ENCODE measurements at places on chromosomes 2 and 18.

DNA sequence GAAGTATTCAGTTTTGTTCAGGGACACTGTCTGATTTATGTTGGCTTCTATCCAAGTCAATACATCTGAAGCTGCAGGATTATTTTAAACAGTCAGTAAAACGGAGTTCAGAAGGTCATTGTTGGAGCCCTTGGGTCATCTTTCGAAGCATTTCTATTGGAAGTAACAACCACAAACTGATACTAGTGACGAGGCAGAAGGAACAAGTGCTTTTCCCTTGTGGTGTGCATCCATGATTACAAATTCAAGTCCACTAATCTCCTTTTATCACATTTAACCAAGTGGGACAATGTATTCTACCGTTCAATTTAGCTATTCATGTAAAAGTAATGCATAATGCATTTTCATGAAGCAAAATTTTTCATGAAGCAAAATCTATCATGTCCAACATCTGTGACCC lies 76.9 kb downstream of the CD226 start:
- DNase-seq, result no peak

GRCh38 chr2:98632351-98632750 lies 24.0 kb downstream of the UNC50 start:
- no peak for DNase-seq

DNA sequence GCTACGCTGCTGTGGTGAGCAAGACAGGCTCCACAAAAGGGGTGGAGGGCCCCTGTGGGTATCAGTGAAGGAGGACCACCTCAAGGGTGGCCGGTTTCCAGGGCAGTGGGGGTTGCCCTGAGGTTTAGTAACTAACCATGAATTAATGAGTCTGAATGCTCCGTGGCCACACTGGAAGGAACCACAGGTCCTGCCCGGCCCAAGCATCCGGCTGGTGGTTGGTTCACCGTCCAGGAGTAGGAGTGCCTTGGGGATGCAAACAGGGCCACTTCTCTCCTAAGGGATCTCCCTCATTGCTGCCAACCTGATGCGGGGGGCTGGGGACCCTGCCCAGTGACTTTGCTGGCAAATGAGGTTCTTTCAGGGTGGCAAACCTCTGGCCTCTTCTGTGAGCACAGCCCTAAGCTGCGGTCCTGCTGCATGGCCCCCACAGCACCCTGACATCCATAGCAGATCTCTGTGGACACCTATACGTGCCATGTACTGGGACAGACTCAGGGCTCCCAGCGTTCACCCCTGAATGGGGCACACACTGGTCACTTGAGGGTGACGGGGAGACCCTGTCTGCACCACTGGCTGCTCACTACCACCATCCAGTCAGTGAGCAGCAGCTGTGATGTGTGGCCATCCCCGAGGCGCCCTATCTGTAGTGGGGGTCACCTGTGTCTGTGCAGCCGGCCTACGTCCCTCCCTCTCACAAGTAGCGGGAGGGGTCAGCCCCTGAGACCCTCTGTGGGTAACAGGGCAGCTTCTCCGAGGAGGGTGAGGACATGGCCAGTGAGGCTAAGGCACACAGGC lies 41.6 kb downstream of the HS6ST1 start:
- no peak for DNase-seq

GRCh38 chr2:70258532-70258875 lies 567 bp downstream of the PCYOX1 start:
- DNase-seq, result no peak

DNA sequence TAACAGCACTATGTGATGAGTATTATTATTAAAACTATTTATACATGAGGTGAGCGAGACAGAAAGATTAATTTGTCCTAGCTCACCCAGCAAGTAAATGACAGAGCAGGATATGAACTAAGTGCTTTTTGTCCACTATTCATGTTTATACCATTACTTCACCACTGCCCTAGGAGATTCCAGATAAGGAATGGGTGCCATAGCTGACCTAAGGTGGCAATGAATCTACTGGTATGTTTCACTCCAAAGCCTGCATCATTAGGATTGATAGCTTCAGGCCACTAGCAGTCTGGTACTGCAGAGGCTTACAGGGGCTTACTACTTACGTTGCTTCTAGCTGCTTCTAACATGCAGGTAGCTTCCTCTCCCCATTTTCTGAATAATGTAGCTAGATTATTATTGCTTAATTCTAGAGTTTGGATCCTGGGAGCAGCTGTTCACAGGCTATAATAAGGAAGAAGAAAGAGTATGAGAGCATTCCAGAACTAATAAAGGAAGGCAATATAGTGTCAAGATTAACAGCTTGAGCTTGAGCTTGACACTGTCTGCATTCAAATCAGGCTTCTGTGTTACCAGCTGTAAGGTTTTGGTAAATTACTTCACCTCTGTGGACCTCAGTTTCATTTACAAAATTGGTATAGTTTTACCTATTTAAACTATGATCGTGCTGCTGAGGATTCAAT lies 153.7 kb downstream of the GALNT3 start:
- no peak for DNase-seq

GRCh38 chr18:22985250-22985649 lies 52.1 kb downstream of the RBBP8 start:
- no peak for DNase-seq

GRCh38 chr2:216657086-216657855 lies 24.1 kb downstream of the IGFBP2 start:
- no peak for DNase-seq

DNA sequence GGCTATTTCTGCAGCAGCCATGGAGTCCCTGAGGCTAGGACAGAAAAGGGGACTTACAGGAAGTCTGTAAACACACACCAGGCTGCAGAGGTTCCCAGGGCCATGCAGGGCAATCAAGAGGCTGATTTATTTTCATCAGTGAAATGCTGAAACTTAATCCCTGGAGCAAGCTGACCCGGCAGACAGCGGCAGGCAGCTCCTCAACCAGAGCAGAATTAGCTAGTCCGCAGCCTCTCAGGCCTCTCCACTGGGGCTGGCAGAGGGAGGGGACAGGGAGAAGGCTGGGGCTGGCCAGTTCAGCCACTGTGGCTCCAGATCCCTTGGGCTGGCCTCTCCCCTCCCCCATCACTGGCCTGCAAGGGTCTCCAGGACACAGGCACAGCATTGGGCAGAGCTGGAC lies 136.3 kb downstream of the TNS1 start:
- DNase-seq, result peak; percentile 8

DNA sequence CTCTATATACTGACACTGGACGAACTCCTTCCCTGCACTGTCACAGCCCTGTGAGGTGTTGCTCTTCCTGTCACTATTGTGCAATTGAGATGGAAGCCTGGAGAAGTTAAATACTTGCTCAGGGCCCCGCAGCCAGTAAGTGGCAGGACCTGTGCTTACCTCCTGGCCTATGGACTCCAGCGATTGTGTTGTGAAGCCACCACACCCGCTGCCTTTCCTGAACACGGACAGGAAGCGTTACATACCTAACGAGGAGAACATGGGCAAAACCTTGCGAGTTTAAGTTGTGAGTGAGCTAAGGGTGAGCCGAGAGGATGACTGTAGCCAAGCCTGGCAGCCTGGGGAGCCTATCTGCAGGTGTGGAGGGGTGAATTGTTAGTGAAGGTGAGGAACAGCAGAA lies 26.1 kb downstream of the RAB31 start:
- DNase-seq, result no peak

GRCh38 chr2:144411473-144411872 lies 108.4 kb downstream of the ZEB2 start:
- no peak for DNase-seq

DNA sequence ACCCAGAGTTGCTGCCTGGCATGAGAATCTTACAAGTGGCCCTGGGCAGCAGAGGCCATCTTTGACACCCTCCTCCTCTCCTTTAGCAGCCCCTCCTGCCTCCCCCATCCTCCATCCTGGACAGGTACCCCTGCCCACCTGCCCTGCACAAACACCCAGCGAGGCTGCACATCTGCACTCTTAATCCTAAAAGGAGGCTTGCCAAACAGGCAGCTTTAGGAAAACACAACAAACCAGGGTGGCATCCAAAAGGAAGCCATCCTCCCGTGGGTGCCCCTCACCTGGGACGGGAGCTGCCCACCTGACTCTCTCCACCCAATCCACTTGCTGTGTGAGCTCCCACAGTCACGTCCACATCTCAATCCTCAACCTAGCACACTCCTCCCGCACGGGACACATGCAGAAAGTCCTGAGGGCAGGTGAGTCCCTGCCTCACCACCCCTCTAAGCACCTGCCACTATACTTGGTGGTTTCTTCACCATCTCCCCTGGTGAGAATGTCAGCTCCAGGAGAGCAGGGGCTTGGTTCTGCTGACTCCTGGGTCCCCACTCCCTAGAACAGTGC lies 5.8 kb downstream of the BIN1 start:
- DNase-seq, result no peak

- no peak for DNase-seq
Measured at GRCh38 chr2:148642891-148643416, 1.6 kb upstream of the EPC2 start.

DNA sequence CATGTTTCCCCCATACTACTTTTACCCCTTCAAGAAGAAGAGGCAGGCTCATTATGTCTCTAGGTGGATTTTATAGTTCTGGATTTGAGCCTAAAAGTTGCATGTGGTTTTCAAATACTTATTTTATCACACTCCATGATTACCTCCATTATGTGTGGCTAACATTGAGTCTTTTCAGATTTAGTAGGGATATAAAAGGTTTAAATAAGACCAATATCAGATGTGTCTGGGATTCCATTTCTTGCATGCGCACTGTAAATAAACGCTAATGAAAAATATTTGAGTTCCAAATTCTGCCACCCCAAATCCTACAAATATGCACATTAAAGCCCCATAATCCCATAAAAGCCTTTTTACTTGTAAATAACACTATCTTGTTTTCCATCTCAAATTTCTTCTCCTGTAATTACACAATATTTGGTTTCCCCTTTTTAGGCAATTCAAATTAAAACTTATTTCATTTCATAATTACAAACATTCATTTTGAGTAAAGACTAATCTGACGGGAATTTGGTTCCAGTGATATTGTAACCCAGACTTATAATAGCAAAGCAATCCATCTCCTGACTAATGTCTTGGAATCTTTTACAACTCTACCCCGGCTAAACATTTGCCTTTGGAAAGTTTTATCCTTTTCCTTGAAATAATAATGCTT lies 600.0 kb downstream of the SLC4A3 start:
- no peak for DNase-seq

DNA sequence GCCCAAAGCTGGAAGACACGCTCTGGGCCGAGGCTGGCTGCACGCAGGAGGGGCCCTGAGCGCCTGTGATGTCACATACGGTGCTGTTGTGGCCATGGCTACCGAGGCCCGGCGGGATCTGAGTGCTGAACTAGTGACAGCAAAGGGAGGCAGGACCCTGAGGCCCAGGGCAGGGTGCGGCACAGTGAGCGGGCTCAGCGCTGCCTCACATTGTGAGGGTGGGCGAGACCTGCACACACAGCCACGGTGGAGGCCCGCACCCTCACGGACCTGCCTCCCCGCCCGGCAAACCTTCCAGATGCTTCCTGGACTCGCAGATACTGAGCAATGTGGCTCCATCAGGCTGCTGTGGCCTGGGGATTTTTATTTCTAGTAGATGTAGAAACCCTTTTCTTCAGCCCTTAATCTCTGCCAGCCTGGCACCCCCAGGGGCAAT lies 133.8 kb upstream of the CTDP1 start:
- no peak for DNase-seq

DNA sequence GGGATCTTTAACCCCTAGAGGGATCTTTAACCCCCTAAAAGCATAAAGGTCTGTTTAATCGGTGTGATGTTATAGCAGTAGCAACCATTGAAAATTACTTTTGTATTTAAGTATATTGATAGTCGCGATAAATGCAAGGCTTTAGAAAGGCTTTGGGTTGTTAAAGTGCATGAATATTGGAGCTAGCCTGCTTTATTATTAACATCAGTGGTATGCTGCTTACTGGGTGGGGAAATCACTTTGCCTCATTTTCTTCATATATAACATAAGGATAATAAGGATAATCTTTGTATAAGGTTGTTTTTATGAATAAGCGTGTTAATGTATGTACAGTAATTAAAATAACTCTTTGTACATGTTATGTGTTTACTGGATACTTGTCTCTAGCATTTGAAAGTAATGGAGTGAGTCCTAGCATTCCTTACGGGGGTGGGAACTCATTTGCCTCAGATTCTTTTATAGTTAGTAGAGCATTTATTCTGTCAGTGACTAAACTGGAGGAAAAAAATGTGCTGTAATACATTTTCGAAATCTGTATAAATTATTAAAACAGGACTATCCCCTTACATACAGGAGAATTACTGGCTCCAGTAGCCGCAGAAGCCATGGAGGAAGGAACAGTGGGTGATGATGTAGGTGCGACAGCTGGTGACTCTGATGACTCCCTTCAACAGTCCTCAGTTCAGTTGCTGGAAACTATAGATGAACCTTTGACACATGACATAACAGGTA lies 122.2 kb downstream of the BIRC6 start:
- DNase-seq, result no peak

GRCh38 chr2:40370007-40370395 lies 81.9 kb downstream of the SLC8A1 start:
- DNase-seq, result no peak

DNA sequence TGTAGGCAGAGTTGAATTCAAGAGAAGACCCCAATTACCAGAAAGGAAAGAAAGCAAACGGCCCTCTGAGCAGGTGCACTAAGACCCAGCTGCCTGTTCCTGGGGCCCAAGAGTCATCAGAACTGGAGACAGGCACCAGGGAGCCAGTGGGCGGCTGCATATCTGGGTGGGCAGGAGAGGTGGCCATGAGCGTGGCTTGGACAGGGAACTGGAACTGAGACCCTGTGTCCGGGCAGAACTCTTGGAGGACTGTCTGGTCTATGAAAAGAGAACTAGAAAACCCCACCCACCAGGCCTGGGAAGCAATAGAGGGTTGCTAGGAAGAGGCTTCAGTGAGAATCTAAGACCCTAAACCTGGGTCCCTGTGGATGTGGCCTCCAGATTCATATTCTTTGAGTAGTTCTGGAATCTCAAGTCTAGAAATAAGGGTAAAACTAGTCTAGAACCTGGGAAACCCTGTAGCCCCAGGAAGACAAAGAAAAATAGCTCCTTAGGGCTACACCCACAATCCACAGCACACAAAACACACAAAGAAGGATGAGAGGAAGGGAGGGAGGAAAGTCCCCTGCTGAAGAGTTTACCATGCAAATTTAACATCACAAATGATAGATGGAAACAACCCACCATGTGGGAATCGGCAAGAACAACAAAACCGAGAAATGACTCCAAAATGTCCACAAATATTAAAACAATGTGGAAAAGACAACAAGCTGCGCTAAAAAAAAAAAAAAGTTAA lies 147.0 kb downstream of the HDAC4 start:
- DNase-seq, result no peak

GRCh38 chr2:171958475-171958874 lies 36.2 kb downstream of the HAT1 start:
- no peak for DNase-seq

DNA sequence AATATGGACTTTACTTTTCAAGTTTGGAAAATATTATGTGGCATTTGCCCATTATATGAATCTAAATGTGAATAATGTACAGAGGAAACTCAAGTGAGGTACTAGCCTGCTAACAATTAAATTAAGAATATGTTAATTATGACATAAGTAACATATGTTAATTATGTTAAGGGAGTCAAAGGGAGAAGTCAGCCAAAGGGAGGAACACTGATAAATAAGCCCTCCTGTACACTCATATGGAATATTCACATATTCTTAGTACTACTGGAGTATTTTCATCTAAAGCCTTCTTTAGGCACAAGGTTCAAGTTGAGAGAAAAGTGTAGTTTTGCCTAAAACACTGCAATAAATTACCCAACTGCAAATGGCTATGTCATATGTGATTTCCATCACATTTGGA lies 30.1 kb downstream of the ITGB6 start:
- no peak for DNase-seq
